T-helper 9 cell (primary cell): ENCODE measurements at places on chromosomes 3 and 15.

DNA sequence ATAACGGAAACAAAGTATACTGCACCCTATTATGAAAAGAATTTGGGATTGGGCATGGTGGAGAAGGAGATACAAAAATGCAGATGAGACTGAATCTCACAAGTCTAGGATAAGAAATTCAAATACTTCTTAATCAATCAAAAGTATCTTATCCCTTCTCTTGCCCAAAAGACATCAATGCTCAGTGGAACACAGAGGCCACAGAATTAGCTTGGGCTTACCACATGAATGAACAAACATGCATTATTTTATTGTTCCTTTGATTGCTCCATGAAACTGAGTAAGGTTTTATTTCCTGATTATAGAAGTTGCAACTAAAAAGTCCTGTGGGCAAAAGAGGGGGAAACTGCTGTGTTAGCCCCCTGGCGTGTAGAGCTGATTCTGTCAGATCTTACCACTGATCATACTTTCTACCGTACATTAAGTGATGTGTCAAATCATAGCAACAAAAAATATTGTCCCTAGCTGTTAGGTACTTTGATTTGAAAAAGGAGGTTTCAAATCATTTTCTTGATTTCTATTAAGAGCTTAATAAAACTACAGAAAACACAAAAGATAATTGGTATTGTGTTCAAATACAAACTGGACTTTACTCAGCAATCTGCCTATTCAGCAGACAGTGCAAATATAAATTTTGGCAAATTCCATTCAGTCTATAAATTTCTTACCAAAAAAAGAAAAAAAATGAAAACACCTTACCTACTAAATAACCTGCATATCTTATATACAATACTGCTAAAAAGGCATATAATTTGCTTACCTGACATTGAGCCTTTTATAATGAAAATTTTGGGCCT is 7.9 kb upstream of the GASK1A start:
- DNase-seq, result no peak

DNA sequence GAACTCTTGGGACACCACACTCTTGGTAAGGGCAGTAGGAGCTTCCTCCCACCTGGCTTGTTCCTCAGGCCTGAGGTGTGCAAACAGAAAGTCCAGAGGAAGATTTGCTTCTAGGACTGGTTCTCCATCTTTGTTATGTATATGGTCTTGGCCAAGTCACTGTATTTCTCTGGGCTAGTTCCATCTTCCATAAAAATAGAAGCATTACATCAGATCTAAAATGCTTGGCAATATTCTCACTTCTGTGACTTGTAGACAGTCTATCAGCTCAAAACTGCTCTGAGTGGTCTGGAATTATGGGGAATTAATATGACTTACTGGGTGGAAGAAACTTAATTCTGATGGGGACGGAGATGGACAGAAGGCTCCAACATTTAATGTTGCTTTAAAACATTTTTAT is 55.2 kb downstream of the TMEM108 start:
- DNase-seq, result no peak

GRCh38 chr3:42839616-42840015 is 30.4 kb downstream of the ACKR2 start:
- DNase-seq, result no peak

DNA sequence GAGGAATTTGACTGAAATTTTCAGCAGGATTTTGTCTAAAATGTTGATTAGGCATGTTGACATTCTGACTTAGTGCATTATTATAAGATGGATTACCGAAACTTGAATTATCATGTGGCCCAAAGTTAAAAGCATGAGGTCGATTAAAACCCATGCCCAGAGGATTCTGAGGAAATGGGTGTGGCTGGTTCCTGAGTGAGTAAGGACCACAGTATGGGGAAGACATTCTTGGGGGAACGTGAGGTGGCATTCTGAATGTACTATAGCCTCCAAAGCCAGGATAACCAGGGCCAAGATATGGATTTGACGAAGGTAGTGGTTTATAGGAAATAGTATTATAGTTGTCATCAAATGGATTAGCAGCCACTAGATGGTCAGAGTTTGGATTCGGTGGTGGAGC is 38.7 kb upstream of the DNAAF4 start:
- no peak for DNase-seq

DNA sequence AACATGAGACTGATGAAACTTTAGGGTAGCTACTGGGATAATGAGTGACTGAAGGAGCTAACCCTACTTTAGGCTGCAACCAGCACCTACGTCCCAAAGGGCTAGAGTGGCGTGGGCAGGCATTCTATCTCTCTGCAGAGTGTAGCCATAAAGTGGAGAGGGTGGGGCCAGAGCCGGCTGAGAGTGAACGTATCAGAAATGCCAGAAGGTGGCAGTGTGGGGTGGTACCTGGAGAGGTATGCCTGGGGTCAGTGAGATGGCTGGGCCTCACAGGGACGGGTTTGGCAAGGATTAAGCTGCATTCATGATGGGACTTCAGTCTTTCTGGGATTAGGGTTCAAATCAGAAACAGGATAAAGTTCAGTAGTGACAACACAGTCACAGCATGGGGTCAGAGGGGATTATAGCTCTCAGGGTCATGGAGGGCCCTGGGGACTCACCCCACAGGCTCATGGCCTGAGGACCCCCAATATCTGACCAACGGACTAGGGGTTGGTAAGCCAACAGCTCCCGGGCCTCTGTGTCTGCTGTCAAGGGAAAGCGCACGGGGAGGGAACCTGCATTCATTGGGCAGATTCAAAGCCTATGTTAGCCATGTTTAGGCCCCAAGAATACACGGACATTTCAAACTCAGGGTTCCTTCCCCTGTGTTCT is 86.5 kb upstream of the FOXB1 start:
- peak; percentile 38 for DNase-seq

- DNase-seq, result no peak
Measured at GRCh38 chr3:56314842-56315241, 153.4 kb downstream of the ERC2 start.

GRCh38 chr15:69548395-69549180 is 96.0 kb downstream of the RPLP1 start:
- no peak for DNase-seq

DNA sequence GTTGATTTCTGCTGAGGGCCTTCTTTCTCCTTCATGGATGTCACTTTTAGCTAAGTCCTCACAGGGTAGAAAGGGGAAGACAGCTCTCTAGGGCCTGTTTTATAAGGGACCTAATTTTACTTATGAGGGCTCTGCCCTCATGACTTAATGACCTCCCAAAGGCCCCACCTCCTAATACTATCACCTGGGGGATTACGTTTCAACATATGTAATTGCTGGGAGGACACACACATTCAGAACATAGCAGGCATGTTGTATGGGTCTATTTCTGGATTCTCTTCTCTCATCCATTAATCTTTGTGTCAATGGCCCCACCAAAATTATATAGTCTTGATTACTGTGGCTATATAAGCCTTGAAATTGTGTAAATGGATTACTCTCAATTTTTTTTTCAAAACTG is 255.0 kb downstream of the CLSTN2 start:
- no peak for DNase-seq

DNA sequence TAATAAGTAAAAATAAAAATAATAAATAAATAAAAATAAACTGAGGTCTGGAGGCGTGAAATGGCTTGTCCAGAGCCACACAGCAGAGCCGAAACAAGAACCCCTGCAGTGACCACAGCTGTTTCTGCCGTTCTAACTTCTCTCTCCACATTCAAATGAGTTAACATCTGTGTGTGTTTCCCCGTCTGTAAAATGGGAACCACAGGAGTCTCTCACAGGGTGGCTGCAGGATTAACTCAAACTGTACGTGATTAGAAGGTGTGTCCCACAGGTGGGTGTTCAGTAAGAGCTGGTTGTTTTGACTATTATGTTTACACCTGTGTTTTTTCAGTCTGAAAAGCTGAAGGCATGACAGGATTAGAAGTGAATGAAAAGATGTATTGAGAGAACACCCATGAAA is 27.0 kb upstream of the MUC4 start:
- no peak for DNase-seq

DNA sequence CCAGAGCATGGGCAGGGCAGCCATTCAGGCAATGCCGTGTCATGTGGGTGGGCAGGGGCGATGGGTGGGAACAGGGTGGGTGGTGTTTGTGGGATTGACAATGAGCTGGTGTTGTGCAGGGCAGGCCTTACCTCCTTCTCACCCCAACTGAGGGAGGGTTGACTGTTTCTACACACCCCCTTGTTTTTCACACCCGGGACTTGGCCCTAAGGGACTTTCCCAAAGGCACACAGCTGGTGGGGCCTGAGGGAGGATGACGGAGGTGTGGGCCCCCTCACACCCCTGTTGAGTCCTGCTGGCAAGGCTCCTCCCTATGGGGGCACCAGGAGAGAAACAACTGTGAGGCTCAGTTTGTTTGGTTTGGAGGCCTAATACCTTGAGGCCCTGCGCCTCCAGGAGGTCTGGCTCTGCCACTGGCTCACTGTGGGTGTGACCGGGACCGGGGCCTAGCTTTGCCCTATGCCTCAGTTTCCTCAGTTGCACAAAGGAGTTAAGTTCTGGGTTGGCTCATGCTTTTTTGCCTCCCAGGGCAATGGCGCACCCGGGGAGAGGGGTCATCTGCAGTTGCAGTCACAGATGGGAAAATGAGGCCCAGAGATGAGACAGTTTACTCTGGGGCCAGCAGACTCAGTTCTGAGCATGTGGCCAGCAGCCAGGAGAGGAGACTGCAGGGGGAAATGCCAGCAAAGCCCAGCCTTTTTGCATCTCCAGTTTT is 5.1 kb upstream of the DNAH1 start:
- DNase-seq, result peak; percentile 10
